Kidney tubule cell (primary cell): ENCODE measurements at places on chromosomes 3 and 15.

DNA sequence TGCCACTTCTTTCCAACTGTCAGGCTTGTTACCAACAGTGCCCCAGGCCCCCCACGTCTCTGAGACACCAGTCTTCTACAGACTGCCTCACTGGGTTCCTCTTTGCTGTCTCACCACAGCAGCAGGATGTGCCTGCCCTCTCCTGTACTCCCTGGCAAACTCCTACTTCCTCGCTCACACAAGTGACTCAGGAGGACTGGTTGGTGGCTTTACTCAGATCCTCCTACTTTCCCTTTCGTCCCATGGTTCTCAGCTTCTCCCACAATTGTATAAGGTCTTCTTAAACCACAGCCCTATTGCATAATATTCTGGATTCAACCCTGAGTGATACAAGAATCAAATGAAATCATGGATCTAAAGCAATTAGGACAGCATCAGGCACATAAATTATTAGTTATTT lies 246.6 kb upstream of the PROK2 start:
- peak; percentile 73 for DNase-seq

DNA sequence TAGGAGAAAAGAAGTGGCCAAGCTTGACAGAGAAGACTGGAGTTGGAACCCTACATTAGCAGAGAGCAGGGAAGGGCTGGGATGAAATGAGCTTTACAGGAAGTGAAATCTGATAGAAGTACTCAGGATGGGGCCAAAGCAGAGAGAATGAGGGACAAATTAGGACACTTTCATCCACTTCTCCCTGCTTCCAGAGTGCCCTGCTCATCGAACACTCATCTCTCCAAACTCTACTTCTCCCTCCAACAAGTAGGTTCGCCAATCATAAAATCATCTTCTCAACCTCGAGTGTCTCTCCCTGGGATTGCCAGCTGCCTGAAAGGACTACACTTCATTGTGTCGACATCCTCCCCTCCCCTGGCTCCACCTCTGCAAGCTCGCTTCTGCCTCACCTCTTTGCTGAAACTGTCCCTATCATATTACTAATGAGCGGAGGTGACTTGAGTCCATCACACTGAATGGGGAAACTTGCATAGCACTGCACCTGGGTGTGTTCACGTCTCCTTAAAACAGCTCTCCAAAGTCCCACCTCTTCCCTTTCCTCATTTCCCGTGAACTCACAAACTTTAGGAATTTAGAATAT lies 365.8 kb downstream of the FOXP1 start:
- DNase-seq, result no peak

DNA sequence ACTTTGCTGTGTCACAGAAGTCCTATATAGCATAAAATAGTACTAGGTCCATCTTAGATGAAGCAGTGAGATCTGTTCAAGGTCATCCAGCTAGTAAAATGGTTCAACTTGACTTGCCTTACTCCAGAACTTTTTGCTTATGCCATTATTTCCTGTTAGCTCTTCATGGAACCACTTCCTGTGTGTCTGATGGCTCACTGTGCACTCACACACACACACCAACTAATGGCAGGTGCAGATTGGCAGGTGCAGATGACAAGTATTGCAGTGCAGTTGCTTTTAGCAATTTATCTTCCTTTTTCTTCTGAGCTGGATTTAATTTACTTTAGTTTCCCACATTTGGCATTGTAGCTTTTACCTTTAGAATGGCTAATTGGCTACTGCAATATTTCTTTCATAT lies 29.8 kb downstream of the GOLGA8S start:
- peak; percentile 2 for DNase-seq

- DNase-seq, result peak; percentile 16
Observed at GRCh38 chr3:16993227-16993626, 108.5 kb downstream of the PLCL2 start.

GRCh38 chr15:63073497-63074172 lies 31.1 kb downstream of the TPM1 start:
- DNase-seq, result peak; percentile 86

DNA sequence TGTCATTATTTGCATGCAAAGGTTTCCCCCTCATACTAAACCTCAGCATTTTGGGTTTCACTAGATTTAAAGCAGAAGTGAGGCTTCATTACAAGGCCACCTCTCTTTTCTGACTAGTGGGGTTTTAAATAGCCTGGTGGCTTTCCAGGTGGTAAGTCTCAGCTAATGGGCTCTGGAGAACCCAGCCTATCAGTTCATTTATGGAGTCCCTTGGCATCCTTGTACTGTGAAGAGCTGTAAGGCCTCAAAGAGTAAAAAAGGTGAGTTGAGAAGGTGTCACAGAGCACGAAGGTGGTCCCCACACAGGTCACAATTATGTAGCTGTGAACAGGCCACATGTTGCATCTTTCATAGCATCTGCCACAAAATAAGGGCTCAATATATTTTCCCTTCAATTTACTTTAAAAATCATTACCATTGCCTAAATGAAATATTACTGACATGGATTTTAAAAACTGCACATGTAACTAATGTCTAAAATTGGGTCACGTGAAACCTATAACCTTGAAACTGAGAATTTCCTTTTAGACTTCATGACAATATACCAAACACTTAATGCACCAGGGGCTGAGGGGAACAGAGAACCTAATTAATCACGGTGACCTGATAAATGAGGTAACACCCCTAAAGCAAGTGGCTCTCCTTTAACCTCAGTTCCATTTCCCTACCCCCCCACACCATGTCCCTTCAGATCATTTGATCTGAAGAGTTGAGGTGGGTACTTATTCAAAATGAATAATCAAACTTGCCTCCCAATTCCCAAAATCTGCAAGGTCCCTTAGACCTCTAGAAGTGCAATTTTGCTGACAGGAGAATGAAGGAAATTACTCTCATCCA lies 1.3 kb downstream of the NGLY1 start:
- DNase-seq, result no peak

DNA sequence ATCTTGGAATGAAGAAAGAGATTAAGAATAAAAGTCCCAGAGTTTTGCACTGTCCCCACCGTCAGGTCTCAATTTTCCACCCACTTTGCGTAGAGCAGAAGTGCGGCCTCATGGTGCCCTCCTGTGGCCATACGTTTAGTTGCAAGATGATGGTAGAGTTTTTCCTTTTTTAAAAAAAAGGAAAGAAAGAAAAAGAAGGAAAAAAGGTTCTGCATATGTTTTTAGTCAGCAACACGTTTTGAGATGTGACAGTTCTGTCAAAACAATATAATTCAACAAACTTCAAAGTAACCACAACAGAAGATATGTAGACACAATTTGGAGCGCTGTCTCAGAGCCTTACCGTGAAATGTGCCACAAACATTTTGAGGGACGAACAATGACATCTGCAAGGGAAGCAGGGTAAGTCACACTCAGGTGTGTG lies 24.6 kb downstream of the EBLN2 start:
- DNase-seq, result peak; percentile 50

DNA sequence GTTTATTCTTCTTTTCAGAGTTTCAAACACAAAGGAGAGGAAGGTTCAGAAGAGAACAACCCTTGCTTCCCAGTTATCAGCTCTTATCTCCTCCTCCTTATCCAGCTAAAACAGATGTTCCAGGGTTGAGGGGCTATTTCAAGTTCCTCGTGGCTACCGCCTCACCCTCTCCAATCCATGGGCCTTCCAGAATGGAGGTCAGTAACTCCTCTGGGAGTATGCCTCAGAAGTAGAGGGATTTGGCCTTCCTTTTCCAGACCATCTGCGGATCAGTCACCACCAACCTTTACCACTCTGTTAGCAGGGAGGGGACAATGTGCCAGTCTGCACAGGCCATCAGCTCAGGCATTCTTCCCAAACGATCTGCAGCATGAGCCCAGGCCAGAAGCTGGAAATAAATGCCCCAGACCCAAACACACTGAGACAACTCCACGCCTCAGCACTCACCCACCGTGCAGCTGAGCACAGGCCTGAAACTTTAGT lies 14.8 kb downstream of the HTR3C start:
- DNase-seq, result no peak

- DNase-seq, result peak; percentile 62
Observed at GRCh38 chr3:117192888-117193287, 483.3 kb downstream of the TUSC7 start.

- no peak for DNase-seq
Observed at GRCh38 chr15:63726491-63726890, 107.3 kb downstream of the HERC1 start.

DNA sequence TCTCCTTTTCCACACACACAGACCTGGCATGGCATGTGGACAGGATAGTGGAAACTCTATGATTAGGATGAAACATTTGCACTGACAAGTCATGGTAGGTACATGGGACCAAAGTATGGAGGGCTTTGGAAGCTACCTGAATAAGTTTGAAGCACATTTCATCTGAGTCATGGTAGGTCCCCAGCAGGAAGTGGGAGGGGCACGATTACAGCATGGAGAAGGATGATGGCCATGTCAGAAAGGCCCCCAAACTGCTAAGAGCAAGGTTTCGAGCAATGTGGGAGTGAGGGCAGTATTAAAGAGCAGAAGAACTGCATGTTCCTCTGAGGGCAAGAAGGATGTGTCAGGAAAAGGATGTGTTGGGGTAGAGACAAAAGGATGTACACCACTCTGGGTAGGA lies 51.5 kb upstream of the CSTA start:
- no peak for DNase-seq

DNA sequence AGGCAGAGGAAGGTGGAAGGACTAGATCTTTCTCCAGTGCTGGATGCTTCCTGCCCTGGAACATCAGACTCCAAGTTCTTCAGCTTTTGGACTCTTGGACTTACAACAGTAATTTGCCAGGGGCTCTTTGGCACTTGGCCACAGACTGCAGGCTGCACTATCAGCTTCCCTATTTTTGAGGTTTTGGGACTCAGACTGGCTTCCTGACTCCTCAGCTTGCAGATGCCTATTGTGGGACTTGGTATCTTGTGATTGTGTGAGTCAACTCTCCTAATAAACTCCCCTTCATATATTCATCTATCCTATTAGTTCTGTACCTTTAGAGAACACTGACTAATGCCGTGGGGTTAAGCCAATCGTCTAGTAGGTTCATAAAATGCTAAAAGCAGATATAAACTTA lies 8.8 kb upstream of the B3GNT5 start:
- DNase-seq, result peak; percentile 24

DNA sequence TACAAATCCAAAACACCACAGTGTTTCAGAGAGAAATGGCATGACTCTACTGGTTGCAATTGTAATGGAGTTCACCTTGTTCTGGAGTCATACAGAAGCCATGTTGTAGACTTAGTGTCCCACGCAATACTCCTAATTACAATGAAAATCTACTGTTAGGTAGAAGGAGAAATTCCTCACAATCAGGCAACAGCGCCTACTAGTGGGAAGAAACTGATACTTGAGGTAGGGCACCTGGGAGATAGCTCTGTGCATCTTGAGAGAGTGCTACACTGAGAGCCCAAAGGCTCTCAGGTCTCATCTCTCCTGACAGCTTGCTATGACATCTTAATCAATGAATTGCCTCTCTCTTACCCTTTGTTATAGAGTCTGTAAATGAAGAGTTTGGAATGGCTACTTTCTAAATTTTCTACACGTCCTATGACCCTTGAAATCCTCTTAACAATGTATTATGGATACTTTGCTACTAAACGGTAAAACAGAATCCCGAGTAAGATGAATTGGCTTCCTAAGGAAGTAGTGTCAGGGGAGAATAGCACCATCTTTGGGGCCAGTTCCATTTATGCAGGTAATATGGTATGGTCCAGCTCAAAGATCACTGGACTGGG lies 422.7 kb upstream of the TPRG1 start:
- peak; percentile 24 for DNase-seq

DNA sequence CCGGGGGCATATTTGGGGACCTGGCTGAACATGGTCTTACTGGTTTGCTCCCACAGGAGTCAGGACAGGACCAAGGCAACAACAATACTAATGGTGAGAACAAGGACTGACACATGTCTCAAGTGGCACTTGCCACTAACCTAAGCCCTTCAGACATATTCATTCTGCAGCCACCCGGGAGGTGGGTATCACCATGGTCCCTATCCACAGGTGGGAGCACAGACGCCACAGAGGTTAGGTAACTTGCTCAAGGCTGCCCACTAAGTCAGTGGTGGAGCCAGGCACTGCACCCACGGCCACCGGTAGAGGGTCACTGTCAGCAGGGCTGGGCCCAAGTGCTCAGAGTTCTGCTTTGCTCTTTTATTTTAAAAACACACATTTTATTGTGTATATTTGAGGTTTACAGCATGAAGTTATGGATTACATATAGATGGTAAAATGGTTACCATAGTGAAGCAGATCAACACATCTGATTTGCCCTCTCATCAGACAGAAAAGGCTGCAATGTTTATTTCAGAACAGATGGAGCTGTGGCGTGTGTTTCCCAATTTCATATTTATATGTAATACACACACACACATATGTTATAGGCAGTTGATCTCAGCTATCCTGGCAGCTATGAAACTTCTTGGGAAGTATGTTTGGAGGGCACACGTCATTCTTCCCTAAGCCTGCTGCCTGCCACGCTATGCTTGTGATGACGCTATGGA lies 30.0 kb upstream of the SLC41A3 start:
- no peak for DNase-seq

DNA sequence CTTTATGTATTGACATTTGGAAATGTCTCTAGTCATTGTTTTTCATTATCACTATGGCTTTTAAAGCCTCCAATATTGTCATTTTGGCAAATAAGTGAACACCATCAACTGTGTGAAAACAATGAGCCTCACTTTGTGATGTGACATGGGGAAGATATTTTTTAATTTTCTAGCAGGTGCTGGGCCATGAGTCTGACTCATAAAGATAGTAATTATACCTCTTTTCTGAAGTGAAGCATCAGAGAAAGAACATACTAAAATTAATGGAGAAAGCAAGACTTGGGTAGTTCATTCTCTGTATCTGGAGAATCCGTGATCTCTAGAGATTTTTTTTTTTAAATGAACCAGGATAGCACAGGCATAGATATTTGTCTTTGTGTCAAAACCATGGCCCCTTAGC lies 100.8 kb downstream of the CCNL1 start:
- no peak for DNase-seq

GRCh38 chr15:65305776-65306175 lies 1.3 kb downstream of the RNU5B-1 start:
- peak; percentile 38 for DNase-seq

DNA sequence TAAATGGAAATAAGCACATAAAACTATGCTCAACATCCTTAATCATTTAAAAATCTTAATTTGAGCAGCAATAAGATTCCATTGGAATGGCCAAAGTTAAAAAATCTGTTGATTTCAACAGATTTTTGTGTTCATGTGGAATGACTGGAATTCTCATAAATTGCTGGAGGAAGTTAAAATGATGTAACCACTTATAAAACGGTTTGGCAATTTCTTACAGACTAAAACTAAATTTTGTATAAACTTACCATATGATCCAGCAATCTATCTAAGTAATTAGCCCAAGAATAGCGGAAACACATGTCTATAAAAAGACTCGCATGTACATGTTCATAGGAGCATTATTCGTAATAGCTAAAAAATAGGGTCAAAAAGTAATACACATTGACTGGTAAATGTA lies 1713.6 kb downstream of the SI start:
- no peak for DNase-seq

DNA sequence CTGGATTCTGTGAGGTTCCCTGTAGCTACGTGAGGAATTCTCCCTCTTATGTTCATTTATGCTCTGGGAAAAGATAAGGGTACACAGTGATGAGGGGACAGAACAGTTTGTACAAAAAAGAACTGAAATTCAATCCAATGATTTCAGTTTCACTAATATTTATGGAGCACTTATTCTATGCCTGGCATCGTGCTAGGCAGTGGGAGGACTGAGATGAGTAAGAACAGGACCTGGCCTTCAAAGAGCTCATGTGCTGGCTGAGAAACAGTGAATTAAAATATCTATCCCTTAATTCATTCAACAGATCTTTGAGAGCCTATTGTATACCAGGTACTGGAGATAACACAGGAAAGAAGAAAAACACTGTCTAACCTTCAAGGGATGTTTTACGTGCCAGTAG lies 22.2 kb downstream of the SSR3 start:
- DNase-seq, result no peak
